ENCODE measurements at places on chromosomes 13 and 19.

DNA sequence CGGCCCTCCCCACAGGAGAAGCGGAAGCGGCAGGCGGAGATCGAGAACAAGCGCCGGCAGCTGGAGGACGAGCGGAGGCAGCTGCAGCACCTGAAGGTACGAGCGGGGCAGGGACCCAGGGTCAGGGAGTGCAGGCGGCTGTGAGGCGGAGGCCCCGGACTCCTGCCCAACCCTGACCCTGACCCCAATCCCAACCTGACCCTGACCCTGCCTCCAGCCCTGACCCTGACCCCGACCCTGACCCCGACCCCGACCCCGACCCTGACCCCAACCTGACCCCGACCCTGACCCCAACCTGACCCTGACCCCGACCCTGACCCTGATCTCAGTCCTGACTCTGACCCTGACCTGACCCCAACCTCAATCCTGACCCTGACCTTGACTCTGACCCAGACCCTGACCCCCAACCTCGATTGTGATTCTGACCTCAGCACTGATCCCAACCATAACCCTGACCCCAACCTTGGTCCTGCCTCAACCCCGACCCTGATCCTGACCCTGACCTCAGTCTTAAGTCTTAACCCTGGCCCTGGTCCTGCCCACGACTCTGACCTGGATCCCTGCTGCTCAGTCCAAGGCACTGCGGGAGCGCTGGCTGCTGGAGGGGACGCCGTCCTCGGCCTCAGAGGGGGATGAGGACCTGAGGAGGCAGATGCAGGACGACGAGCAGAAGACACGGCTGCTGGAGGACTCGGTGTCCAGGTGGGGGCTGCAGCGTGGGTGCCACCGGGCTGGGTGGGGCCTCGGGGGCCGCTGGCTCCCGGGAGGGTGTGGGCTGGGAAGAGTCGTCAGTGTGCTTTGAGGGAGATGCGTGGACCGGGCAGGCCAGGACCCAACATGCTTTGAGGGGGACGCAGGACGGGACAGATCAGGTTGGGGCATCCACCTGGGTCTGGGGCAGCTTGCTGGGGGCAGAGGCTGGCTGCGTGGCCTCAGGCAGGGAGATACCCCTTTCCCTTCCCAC lies 18.5 kb downstream of the PALM start:
- no peak for DNase-seq

GRCh38 chr19:40407714-40408597 lies 5.2 kb downstream of the PRX start:
- DNase-seq: no peak

GRCh38 chr13:75738841-75739240 lies 102.7 kb downstream of the LMO7 start:
- no peak for DNase-seq

DNA sequence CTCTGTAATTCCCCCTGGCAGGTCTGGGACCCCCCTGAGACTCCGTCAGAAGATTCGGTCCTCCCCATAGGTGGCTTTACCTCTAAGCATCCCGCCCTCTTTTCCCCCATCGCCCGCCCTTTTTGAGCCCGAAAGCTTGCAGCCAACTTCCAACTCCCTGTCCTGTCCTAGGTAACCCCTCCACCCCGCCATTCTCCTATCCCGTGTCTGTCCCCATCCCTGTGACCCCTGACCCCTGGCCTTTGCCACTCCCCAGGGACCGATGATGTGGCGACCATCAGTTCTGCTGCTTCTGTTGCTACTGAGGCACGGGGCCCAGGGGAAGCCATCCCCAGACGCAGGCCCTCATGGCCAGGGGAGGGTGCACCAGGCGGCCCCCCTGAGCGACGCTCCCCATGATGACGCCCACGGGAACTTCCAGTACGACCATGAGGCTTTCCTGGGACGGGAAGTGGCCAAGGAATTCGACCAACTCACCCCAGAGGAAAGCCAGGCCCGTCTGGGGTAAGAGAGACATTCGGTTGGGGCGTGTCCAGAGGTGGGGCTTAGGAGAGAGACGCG lies 488 bp downstream of the RCN3 start:
- DNase-seq: no peak

DNA sequence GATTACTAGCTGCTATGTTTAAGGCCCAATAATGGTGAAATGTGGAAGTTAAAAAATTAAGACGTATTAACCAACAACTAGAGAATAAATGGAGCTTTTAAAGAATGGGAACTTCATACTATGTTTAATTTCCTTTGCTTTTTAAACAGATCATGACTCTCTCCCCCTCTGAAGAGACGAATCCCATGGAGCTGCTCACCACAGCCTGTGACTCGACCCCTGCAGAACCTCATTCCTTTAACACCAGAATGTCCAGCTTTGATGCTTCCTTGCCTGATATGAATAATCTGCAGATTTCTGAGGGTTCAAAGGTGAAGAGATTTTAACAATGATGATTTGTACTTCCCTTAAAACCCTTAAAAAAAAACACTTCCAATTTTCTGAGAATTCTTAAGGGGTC lies 53.0 kb downstream of the ZAR1L start:
- no peak for DNase-seq

DNA sequence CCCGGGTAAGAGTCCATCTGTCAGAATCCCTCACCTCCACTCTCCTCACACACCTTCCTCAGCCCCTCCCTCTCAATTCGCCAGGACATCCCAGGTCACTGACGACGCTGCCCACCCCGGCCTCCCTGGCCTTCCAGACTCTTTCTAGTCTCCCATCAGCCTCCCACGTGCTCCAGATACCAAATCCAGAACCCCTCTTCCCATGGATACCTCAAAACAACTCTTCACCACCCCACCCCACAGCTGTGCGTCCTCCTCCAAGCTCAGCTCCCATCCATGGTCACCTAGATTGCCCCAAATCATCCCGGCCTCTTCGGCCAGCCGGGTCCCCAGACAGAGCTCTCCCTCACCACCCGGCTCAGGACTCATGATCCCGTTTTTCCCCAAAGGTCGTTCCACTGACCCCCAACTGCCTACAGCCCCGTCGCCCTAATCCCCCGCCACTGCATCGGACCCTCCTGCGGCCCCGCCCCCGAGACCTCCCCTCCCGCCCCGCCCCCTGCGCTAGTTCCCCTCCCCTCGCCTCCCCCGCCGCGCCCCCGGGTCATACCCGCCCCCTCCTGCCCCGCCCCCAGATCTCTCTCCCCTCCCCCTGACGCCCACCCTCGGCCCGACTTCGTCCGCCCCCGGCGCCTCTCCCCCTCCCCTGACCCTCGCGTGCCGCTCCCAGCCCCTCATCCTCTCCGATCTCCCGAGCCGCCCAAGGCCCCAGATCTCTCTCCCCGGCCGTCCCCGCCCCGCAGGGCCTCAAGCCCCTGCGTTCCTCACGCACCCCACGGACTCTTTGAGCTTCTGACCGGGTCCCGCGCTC lies 546 bp downstream of the UBXN6 start:
- peak; percentile 64 for DNase-seq

- no peak for DNase-seq
Observed at GRCh38 chr13:79722885-79723445, 242.0 kb downstream of the NDFIP2 start.

- DNase-seq: no peak
Observed at GRCh38 chr19:47529018-47529742, 14.3 kb upstream of the NAPA start.

DNA sequence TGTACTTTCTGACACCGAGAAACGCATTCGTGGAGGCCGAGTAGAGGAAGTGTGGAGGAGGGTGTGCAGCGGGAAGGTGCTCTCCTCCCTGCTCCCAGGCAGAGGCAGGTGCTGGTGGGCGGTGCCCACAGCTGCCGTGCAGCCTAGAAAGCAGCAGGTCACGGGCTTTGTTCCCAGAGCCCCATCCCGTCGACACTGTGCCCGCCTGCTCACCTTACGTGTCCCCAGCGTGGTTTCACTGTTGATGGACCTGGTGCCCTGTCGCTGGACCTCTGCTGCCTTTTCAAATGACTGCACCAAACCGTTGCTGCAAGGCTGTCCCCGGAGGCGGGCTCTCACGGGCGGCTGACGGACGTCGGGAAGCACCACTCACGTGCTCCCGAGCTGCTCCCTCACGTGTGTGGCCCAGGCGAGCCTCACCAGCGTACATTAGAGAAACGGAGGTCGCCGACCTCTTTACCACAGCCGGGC lies 20.8 kb downstream of the PLEKHJ1 start:
- DNase-seq: no peak

GRCh38 chr19:19538061-19538784 lies at the start of gene CILP2:
Gene CILP2 (plus strand): TSS chr19:19538265. CDS start chr19:19538350, 85 bp downstream.
- peak; percentile 48 for DNase-seq

DNA sequence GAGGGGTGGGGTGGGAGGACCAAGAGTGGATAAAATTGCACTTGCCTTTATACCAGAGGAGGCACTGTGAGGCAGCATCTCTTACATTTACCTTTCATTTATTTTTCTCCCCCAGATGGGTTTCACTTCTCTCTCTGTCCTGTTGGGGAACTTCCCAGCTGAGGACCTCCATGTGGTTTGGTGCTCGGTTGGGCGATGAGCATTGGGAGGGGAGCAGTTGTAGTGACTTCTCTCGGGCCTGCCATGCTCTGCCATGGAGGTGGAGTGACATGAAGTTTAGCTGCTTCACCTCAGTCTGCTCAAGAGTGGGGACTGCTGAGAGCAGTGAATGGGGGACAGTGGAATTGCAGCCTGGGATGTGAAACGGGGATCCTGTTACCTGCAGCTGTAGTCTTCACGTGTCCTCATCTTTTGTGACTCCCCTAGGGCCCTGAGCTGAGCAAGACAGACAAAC lies 23.1 kb upstream of the CXCL17 start:
- DNase-seq: no peak

DNA sequence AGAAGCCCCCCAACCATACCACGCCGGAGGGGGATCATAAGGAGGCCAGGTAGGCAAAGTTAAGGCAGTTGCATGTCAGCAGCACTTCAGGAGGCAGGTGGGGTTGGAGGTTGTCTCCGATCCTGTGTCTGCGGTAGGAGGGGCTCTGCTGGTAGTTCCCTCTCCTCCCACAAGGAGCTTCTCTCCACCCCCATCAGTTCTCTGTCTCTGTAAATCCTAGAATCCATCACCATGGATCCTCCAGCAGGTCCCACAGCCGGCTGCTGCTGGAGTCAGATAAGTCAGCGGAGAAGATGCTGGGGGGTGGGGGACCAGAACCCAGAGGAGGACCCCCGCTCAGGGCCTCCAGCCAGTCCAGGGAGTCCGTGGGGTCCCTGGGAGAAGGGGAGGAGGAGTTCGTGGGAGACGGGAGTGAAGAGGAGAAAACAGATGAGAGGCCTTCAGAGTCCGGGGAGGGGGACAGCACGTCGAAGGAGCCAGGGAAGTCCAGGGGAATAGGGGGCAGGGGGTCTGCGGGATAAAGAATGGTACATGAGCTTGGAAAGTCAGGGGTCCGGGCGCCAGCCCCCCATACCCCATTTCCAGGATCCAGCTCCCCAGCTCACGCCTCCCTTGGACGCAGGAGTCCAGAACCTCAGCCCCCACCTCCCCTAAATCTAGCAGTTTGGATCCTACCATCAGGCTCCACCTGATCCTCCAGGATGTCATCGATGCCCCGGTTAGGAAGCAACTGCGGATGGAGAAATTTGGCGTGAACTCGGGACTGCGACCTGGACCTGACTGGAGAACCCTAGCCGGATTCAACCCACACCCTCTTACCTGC lies 6.3 kb downstream of the MAMSTR start:
- DNase-seq: no peak

GRCh38 chr13:31311921-31312320 lies 112.1 kb downstream of the B3GLCT start:
- DNase-seq: no peak

DNA sequence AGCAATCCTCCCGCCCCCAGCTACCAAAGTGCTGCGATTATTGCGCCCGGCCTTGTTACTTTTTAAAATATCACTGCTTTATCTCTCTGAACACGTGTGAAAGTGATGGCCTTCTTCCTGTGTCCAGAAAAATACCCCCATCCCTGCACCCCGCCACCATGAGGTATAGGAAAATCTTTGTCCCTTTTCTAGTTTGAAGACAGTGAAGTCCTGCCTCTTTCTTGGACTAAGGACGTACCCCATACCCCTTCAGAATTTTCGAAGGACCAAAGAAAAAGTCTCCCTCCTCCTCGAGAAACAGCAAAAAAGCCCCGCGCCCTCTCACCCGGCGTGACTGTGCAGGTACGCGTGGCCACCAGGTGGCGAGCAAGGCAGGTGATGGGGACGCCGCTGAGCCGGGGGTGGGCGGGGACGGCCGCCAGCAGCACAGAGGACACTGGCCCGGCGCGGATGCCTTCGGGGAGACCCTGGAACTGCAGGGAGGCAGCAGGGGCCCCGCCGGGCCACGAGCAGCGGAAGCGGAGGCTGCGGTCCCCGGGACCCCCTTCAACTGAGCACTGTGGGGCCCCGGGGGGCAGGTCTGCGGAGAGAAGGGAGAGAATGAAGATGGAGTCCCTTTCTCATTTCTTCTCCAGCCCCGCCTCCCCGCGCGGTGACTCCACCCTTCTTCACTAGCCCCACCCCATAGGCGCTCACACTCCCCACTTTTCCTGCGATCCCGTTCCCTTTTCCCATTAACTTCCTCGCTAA lies 3.2 kb downstream of the VSIG10L start:
- DNase-seq: peak; percentile 86

- peak; percentile 99 for DNase-seq
Observed at GRCh38 chr19:6199240-6199994, 64.0 kb downstream of the ACSBG2 start.

- DNase-seq: peak; percentile 53
Observed at GRCh38 chr19:5627395-5627904, 4.6 kb downstream of the SAFB start.

- no peak for DNase-seq
Observed at GRCh38 chr13:54573186-54573585, 1544.6 kb downstream of the OLFM4 start.

- peak; percentile 90 for DNase-seq
Observed at GRCh38 chr13:25301347-25302113, at the start of gene NUP58. Gene NUP58 (plus strand): TSS chr13:25301625. CDS start chr13:25301774, 149 bp downstream.

- DNase-seq: no peak
Observed at GRCh38 chr13:99197117-99197651, 3.5 kb upstream of the UBAC2 start.

DNA sequence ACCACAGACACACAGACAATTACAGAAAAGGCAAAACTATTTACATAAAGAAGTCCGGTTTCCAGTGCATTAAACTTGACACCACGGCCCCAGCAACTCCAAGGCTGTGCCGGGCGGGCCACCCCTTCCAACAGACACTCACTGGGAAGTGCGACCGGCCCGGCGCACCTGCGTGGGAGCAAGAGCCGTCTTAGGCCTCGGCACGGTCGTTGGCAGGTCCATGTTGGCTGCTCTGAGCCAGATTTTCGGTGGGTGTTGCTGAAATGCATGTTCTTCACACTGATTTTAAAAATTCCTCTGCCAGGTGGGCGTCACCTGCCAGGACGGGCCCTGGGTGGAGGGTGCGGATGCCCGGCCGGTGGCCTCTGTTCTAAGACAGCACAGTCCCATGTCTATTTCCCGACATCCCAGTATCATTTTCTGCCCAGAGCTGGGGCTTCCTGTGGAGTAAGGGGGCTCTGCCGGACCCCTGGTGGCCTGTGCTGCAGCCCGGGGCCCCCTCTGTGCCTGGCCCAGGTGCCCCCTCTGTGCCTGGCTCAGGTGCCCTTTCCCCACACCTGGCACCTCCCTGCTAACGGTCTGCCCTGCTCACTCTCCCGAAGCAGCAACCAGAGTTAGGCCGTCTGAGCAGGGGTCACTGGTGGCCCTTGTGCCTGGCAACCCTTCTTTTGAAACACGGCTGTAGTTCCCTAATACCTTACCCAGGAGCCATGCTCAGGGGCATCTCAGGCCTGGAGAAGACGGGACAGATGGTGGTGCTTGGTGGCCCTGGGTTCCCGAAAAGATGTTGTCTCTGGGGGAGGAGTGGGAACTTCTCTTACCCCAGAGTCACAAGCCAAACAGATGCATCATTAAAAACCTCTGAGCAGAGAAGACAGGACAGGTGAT lies 9.2 kb downstream of the TMEM255B start:
- no peak for DNase-seq

GRCh38 chr13:58933475-58933874 lies 1230.3 kb downstream of the DIAPH3 start:
- no peak for DNase-seq

All from activated CD4-positive, alpha-beta T cell treated with anti-CD3 and anti-CD28 coated beads for 4 hours (primary cell).